ENCODE measurements at places on chromosomes 6 and 20. TPM values are rescaled to one million over a fixed set of nuclear protein-coding genes. Genes with fewer than 3 reads are reported as not detected.
A peak's percentile ranks its signal among the peaks of the same experiment; 100 is the strongest.

PGC gene
- not detected for total RNA-seq

DNA sequence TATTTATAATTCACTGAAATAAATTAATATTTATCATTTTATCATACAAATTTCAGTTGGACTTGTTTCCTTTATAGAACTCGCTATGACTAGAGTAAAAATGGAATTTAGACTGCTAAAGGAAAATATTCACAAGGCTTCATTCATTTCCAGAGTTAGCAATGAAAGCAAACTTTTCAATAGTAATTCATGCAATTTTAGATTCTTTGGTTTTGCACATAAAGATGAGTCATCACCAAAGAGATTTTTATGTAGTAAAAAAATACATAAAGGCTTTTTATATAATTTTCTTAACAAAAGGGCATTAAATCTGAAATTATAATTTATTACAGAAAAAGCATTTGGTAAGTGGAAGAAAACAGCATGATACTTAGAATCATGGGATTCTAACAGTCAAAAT is 37.2 kb upstream of the STXBP5 start:
- H3K27me3 ChIP-seq: no peaks in the 10 kb centered on the region
- no peak overlapping the region for H3K4me3 ChIP-seq
- no peak overlapping the region for H3K27ac ChIP-seq

SOX18 gene
- 0.25 TPM for total RNA-seq

GRCh38 chr6:159170333-159170672 is 1.1 kb downstream of the FNDC1 start:
- H3K4me3 ChIP-seq: peak overlapping the region; percentile 50
- H3K27me3 ChIP-seq: peaks cover 79% of the 10 kb centered on the region
- H3K27ac ChIP-seq: no peak overlapping the region
- no peak for DNase-seq
- peaks cover 23% of the 10 kb centered on the region for H3K4me1 ChIP-seq
- H3K36me3 ChIP-seq: no peaks in the 10 kb centered on the region

DNA sequence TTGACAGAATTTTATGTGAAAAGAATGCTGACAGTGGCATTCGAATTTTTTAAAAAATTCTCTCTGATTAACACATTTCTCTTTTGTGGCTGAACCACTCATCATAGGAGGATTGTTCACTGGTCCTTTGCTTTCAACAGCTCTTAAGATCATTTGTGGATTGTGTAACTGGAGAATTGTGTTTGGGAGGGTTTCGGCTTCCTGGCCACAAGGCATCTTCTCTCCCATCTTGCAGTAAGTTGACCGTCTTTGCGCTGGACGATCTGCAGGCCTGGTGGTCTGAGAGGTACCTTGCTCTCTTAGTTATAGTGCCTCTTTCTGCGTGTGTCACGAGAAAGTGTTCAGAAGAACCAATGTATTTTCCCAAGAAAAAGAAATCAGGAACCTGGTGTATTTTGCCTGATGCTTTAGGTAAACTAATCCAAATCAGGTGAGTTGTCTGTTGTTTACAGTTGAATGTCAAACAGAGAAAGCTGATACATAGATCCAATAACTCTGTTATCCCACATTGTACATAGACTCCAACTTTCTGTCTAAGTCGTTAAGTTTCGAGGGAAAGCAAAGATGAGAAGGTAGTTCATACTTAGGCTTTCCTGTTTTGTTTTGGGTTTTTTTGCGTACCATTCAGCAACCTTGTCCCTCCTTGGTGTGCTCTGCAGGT is 14.8 kb upstream of the EXOC2 start:
- peaks cover 3% of the 10 kb centered on the region for H3K36me3 ChIP-seq
- no peak overlapping the region for H3K4me3 ChIP-seq
- H3K4me1 ChIP-seq: peaks cover 49% of the 10 kb centered on the region
- no peak overlapping the region for H3K27ac ChIP-seq
- peaks cover 6% of the 10 kb centered on the region for H3K27me3 ChIP-seq
- no peak for DNase-seq

DNA sequence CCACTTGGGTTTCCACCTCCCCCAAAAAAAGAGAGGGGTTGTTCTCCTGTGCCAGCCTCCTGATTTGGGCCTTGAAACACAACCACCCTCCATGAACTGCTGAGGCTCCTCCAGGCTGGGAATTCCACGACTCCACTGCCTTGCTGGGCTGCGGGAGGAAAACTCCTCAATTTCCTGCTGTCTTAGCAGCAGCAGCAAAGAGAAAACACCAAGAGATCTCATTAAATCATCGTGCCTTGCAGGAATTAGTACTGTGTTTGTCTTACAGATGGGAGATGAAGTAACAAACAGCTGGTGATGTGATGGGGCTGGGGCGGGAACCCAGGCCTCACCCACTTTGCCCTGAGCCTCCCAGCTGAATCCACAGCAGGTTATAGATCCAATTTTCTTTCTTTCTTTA is 29.0 kb downstream of the BPIFB1 start:
- H3K4me1 ChIP-seq: peaks cover 1% of the 10 kb centered on the region
- no peaks in the 10 kb centered on the region for H3K27me3 ChIP-seq
- no peak overlapping the region for H3K4me3 ChIP-seq
- H3K27ac ChIP-seq: no peak overlapping the region
- no peaks in the 10 kb centered on the region for H3K36me3 ChIP-seq
- no peak for DNase-seq

- H3K4me1 ChIP-seq: peaks cover 1% of the 10 kb centered on the region
- no peaks in the 10 kb centered on the region for H3K27me3 ChIP-seq
- H3K4me3 ChIP-seq: no peak overlapping the region
- no peak overlapping the region for H3K27ac ChIP-seq
Observed at GRCh38 chr6:10800810-10801209, 37.5 kb downstream of the MAK start.

SLC17A3 gene
- 0.15 TPM for total RNA-seq

PTPN1 gene
- total RNA-seq: 80.5 TPM

LBP gene
- total RNA-seq: not detected

CYP21A2 gene
- not detected for total RNA-seq

PI3 gene
- total RNA-seq: not detected

DNA sequence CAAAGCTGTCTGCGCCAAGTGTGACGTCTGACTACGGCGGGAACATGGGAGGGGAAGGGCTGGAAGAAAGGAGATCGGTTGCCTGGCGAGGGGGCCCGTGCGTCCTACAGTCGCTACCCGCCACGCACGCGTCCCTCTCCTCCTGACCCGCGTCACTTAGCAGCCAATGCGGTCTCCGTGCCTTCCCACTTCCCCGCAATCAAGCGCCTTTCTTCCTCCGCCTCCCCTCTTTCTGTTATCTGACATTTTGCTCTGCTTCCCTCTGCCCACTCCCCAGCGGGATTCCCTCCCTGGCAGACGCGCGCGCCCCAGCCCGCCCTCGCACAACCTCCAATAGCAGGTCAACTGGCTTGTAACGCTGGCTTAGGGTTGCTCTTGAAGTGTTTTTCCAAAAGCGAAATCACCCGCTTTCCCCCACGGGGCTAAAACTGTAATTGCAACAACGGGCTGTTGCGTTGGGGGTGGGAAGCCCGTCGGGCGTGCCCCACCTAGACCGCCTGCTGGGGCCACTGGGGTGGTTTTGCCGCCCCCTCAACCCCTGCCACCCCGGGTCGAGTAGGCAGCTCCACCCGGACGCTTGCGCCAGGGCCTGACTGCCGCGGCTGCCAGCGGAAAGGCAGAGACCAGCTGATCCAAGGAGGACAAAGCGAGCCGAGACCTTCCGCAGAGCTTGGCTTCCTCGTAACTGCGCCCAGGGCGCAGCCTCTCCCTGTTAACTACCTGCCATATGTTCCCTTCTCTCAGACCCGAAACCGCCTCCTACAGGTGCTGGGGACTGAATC is 6.2 kb upstream of the SOX4 start:
- H3K4me1 ChIP-seq: peaks cover 11% of the 10 kb centered on the region
- DNase-seq: peak; percentile 32
- H3K4me3 ChIP-seq: peak overlapping the region; percentile 82
- no peaks in the 10 kb centered on the region for H3K36me3 ChIP-seq
- H3K27me3 ChIP-seq: peaks cover 49% of the 10 kb centered on the region
- H3K27ac ChIP-seq: no peak overlapping the region

TEAD3 gene
- 0.13 TPM for total RNA-seq

DNA sequence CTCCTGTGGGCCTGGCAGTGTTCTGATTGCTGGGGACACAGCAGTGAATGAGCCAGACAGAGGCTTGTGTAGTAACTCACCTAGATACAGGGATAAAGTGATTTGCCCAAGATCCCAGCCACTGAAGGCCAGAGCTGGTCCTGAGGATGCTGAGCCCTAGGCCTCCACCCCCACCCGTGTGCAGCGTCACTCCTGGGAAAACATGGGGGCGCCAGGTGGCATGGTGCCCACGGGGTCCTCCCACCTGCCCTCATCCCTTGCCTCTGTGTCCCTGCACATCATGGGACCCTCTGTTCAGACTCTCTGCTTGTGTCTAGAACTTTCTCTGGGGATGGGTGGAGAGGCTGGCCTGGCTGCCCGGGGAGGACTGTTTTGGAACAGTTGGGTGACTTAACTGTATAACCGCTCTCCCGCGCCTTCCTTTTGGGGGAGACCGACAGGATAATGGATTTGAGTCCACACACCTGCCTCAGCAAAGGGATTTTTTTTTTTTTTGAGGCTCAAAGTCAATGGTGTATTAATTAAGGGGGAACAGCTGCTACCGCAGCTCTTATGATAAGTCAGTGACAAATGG is 19.6 kb downstream of the LEMD2 start:
- peaks cover 7% of the 10 kb centered on the region for H3K4me1 ChIP-seq
- no peak for DNase-seq
- H3K27ac ChIP-seq: no peak overlapping the region
- H3K27me3 ChIP-seq: peaks cover 8% of the 10 kb centered on the region

- H3K36me3 ChIP-seq: peaks cover 21% of the 10 kb centered on the region
- no peaks in the 10 kb centered on the region for H3K27me3 ChIP-seq
- no peak for DNase-seq
- H3K4me3 ChIP-seq: no peak overlapping the region
- H3K4me1 ChIP-seq: peaks cover 73% of the 10 kb centered on the region
- no peak overlapping the region for H3K27ac ChIP-seq
Observed at GRCh38 chr6:42013134-42013516, 37.2 kb upstream of the TAF8 start.

- no peaks in the 10 kb centered on the region for H3K36me3 ChIP-seq
- peaks cover 9% of the 10 kb centered on the region for H3K4me1 ChIP-seq
- no peak overlapping the region for H3K27ac ChIP-seq
- peaks cover 9% of the 10 kb centered on the region for H3K27me3 ChIP-seq
- no peak for DNase-seq
Observed at GRCh38 chr20:3707508-3707899, 4.9 kb downstream of the SIGLEC1 start.

PPP1R3G gene
- 0.10 TPM for total RNA-seq

All from activated CD4-positive, alpha-beta memory T cell treated with anti-CD3 and anti-CD28 coated beads, Interleukin-2, amount 10 ng/mL, durations not matched to agents 7 days and 5 days (primary cell).